Lung (tissue), 17 donors: ENCODE measurements at places on chromosomes 3 and 15. TPM values are rescaled to one million over a fixed set of nuclear protein-coding genes. Genes with fewer than 3 reads are reported as not detected.

Gene HGD
- polyA plus RNA-seq = 2.4 TPM

- no peak for DNase-seq
These were observed 1361.2 kb upstream of the EPHA6 start for GRCh38 chr3:95453242-95453641.

DNA sequence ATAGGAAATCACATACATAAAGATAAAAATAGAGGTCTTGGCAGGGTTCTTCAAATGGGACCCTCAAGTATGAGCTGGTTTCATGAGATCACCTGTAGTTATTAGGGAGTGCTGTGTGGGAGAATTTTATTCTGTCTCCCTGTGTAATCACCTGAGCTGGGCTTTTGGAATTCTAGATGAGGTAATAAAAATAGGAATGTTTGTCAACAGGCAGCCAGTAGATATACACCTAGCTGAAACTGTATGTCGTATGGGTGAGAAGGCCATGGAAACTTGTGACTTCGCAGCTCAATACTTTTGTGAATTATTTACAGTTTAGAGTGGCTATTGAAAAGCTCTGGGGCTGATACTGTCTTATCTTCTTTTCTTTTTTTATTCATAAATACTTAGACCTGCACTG is 40.5 kb upstream of the PLCL2 start:
- DNase-seq = no peak

DNA sequence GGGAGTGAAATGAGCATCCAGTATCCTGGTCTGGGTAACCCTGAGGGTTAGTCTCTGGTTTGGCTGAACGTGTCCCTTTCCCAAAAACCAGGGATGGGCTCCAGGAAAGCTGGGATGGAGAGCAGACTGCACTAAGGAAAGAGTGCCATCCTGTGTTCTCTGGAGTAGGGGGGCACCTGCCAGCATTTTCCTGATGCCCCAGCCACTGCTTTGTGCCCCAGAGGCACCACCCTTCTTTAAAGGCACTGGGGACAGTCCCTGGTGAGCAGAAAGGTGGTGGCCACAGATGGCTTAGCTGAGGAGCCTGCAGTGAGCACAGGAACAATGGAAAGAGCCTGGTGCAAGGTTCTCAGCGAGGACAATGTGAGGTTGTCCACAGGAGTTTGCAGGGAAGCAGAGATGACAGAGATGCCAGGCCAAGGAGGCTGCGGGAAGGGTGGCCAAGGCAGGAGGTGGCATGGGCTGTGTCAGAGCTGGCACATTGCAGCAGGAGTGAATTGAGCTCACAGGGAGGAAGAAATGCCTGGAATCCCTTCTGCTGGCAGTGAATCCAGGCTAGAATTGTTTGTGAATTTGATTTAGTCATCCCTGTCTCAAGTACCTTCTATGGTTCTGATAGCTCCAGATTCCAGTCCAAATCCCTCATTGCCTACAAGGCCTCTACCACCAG is 39.9 kb downstream of the AMOTL2 start:
- no peak for DNase-seq

DNA sequence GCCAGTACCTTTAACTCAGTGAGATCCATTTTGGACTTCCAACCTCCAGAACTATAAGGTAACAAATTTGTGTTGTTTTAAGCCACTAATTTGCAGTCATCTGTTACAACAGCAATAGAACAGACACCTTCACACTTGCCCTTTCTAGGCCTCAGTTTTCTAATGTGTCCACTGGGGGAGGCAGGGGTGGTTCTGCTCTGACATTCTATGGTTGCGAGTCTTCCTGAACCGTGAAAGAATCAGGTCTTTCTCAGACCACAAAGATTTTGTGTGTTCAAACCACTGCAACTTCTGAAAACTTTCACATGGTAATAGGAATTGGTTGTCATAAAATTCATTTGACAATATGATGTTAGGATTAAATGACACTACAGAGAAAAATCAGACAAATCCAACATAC is 26.8 kb upstream of the CSTA start:
- no peak for DNase-seq
